ENCODE measurements at places on chromosomes 1 and 21.

DNA sequence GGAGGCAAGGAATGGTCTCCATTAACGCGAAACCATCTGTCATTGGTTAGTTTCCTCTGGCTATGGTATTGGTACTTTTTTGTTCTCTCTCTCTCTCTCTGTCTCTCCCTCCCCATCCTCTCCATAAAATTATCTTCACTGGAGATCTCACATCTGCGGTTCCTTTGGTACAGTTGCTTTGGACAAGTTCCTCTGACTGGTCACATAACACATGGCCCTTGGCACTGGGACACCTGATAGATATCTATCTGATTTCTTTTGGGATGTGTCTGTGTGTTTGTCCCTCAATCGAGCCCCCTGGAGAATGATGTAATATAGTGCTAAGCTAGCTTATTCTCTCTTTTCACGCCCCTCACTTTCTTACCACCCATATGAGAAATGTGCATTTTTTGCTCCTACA, 682.0 kb upstream of the B3GALT2 start:
- no peak for DNase-seq

- DNase-seq, result no peak
Measured at GRCh38 chr1:153769221-153769620, 6.0 kb upstream of the SLC27A3 start.

GRCh38 chr1:5503556-5504363, 488.5 kb downstream of the NPHP4 start:
- DNase-seq, result no peak

DNA sequence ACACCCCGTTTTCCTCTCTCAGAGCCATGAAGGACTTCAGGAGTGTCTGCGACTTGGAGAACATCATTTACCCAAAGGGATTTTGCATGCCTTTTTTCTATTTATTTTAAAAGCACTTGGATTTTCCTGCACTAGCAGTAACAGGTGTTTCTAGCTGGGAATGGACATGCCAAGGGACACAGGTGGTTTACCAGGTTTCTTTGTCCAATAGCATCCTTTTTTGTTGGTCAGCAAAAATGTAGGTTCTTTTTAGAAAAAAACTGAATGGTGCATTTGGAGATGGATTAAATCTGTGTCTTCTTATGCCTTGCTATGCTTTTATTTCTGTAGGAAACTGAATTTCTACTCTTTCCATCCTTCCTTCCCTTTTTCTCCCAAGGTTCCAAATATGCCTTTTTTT, 132.8 kb upstream of the COL6A1 start:
- DNase-seq, result no peak

DNA sequence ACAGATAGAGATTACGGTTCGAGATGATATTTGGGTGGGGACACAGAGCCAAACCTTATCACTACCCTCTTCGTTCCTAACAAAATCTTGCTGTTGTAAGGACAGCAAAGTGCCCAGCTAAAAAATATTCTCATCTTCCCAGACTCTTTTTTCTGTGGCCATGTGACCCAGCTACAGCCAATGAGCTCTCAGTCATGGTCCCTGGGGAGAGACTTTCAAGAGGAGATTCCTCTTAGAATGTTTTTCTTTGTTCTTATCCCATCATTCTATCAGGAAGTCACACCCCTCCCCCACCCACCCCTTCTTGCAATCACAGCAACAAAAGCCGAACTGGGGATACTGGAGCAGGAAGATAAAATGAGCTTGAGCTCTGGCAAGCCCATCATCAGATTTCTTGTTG, 247.1 kb downstream of the CHRM3 start:
- no peak for DNase-seq

- peak; percentile 92 for DNase-seq
Measured at GRCh38 chr1:21324368-21325141, 34.3 kb upstream of the ECE1 start.

DNA sequence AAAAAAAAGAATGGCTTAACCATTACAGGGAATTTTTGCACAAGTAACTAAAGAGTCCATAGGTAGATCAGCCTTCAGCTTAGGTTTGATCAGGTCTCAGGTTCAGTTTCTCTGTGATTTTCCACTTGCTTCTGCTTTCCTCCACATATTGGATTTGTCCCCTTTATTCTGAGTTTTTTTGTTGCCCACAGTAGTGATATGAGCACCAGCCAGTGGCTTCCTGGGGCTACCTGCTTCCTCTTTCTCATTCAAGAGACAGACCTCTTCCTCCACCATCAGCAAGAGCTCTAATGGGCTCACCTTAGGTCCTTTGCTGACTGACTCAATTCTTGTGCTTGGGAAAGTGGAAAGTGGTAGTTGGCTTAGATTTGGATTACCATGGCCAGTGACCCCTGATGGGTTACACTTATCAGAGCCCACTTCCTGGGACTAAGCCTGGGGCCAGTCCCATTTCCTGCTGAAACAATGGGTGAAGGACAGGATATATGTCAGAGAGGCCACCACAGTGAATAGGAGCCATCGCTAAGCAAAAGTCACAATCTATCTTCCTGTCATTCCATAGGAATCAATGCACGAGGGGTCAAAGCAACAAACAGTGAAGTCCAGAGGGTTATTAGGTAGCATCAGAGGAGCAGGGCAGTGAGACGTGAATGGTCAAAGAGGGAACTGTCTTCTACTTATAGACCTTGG, 12.8 kb upstream of the PLA2G2E start:
- no peak for DNase-seq

GRCh38 chr21:34640858-34641257, 25.9 kb upstream of the RCAN1 start:
- peak; percentile 33 for DNase-seq

DNA sequence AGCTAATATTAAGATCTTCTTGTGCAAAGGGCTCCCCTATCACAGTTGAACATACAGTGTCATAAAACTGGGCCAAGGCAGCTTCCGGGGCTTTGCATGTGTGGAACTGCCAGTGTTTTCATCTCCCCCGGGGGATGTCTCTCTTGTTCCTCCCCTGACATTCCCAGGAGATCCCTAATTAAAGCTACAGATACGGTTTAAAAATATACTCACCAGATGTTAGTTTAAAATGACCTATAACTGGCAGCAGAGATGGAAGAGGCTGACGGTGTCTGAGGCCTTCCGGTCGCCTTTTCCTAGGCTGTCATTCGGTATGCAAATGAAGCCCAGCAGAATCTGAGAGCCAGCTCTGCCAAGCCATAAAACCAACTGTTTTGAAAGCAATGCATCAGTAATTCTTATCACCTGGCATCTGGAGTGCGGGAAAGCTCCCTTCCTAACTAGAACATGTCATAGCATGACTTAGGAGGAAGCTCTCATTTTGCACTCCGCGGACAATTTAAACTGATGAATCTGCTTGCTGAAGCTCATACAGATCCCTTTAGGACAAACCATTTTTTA, 436.5 kb upstream of the VAMP3 start:
- DNase-seq, result peak; percentile 68

DNA sequence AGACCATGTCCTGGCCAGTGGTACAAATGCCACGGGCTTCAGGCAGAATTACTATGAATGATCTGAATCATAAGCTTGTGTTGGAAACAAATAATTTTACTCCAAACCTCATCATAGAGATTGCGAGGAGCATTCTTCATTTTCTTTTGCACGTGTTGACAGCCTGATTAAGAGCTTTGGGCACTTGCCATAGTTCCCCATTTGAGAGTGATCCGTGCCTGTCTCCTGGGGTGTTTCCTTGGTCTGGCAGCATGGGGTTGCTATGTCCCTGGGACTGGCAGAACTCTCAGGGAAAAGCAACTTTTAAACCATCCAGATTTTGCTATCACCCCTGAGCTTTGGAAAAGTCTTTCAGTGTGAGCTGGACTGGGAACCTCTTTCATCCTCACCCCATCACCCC, 54.3 kb upstream of the KCNJ6 start:
- no peak for DNase-seq

- DNase-seq, result no peak
Measured at GRCh38 chr1:210339500-210339899, 10.8 kb downstream of the HHAT start.

DNA sequence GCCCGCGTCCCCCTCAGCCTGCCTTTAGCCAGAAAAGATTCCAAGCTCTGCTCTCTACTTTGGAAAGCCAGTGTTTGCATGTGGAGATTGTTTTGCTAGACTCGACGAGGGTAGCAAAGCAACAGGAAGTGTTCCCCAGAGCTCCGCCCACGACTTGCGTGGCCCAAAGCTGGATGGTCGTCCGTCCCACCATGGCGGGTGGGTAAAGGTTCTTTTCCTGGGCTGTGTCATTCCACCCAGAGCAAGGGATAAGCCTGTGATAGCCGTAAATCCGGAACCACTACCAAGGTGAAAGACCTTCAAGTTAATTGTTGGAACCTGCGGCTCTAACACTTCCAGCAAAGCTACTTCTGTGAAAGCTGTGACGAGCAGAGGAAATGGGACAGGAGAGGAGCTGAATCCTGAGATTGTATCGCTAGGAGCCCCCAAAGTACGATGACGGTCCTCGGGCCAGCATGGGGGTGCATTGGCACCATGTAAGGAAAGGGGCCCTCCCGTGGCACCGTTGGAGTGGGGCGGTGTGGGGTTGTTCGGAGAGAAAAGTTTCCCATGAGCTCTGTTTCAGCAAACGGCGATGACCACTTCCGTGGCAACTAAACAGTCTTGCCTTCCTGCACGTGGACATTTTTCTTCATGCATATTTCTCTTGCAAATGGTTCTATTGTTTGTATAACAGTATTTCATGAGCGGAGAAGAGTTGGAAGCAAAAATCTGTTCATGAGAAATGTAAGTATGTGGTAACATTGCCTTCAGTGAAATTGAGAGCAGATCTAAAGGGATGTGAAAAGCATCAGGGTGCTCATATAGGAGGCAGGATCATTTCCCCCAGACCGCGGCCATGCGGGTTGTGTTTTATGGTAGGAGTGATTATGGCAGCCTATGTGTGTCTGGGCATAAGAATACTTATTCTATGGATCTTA, 8.4 kb downstream of the MX2 start:
- DNase-seq, result no peak

DNA sequence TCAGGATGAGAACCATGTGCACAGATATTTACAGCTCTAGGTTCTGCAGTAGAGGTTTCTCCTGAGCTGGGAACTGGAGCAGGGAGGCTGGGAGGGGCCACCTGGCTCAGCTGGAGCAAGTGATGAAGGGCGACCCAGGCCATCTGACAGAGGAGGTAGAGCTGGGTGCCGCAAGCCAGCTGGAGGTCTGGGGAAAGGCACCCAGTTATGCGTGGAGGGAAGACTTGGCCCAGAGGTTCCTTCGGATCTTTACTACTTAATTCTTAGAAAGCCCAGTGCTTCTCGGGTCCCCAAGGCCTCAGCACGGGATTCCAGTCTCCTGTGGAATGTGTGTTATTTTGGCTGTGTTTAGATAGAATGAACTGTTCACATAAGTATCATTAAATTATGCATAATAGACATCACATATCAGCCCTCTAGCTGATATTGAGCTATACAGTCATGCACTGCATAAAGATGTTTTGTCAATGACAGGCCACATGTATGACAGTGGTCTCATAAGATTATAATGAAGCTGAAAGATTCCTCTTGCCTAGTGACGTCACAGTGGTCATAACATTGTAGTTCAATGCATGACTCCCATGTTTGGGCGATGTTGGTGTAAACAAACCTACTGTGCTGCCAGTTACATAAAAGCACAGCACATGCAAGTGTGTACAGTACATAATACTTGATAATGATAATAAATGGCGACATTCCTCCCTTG, 245.1 kb downstream of the RHOU start:
- no peak for DNase-seq

DNA sequence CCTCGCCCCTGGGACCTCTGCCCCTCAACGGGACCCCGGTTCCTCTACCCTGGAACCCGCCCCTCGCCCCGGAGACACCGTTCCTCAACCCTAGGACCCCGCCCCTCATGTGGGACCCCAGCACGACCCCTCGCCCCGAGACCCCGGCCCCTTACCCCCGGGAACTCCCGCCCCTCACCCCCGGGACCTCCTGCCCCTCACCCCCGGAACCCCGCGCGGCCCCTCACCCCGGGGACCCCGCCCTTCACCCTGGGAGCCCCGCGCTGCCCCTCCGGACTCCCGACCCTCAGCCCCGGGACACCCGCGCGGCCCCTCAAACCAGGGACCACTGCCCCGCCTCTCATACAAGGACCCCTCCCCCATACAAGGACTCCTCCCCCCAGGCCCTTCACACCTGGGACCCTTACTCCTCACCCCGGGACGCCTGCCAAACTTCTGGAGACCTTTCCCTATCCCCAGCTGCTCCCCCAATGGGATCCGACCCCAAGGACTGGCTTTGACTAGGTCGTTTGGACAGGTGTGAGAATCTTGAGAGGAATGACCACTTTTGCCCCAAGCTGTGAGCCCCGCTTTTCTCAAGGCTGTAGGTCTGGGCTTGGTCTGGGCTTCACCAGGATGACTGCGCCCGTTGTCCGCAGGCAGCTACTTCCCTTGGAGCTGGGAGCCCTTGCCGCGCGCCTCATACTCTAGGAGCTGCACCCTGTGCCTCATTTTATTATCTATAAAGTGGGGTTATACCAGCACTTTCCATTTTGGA, 843 bp downstream of the DIP2A start:
- DNase-seq, result peak; percentile 37

DNA sequence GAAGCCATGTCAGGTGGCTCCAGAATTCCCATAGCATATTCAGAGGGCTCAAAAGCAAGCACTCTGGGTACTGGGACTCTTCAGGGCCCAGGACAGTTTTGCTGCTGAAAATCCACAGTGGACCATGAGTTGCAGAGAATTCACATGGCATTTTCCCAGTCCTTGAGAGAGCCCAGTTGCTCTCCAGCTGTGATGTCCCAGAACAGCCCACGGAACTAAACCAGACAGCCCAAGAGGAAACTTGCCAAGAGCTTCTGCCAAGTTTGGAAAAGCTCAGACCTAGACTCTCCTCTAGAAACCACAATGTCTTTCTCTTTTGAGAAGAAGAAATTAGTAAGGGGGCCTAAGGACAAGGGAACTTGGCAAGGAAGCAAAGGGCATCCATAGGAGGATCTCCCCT, 69.4 kb downstream of the RGS2 start:
- no peak for DNase-seq

DNA sequence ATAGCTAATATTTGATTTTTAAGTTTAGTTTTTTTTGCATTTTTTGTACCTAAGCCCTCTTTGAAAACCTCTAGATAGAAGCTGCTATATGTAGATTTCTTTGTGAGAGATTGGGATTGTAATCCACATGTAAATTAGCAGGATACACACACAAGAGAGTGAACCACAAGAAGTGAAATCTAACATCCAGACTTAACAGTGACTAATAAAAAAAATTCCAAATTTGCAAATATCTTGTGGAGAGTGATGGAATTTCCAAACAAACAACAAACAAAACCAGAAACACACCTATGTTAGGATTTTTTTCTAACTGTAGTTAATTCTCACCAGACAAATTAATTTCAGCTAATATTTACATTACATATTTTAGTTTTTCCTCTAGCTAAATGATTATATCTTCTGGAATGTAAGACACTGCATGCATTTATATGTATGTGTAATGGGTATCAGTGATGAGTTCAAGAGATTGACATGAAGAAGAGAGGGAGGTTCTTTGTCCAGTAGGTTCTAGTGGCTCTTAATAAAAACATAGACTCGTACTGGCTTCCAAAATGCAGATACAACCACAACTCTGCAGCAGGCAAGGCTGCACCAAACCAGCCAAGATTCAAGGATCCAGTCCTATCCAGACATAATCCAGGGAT, 12.8 kb downstream of the CLDN17 start:
- DNase-seq, result no peak

Measured in MCF 10A (cell line).